Activated T-helper 1 cell treated with Interleukin-2 at 50 U/mL for 16 hours (primary cell): ENCODE measurements at places on chromosomes 4 and X.

GRCh38 chr4:138452826-138453225 lies 210.7 kb upstream of the SLC7A11 start:
- DNase-seq: no peak

DNA sequence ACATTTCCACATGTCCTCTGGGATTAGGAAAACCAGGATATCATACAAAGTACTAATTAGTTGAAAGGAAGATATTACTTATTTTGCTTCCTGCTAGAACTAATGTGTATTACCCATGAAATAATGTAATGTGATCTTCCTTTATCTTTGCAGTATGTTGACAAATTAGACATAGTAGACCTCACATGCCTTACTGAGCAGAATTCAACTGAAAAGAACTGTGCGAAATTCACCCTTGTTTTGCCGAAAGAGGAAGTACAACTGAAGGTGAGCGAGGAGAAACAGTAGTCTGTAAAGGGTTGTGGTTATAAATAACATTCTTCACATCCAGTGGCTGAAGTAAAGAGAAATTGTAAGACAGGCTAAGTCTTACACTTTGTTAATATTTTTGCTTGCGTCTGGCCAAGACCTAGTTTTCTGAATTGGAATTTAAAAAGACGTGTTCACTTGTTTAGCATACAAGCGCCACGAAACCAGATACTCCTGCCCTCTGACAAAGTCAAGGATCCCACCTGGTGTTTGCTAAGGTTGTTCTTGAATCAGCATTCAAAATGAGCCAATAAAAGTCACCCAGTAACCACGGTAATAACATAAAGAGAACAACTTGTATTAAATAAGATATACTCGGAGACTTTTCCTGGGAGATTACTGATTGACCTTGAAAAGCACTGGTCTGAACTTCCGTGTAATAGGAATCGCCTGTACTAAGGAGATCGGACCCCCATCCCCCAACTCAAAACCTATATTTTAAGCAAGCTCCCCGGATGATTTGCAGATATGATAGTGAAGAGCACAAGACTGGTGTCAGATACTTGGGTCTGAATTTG lies 16.9 kb downstream of the STAP1 start:
- DNase-seq: no peak

DNA sequence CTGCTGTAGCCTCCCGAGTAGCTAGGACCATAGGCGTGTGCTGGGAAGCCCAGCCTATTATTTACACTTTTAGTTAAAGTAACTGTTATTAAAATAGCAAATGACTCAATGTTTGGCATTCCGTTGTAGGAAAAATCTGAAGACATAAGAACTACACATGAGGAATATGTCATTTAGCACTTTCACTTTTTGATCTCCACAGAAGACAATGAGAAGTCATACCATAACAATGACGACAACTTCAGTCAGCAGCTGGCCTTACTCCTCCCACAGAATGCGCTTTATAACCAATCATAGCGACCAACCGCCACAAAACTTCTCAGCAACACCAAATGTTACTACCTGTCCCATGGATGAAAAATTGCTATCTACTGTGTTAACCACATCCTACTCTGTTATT lies 6.7 kb downstream of the GPR34 start:
- DNase-seq: no peak

GRCh38 chrX:149830192-149830873 lies 48.6 kb downstream of the MAGEA9 start:
- DNase-seq: no peak

DNA sequence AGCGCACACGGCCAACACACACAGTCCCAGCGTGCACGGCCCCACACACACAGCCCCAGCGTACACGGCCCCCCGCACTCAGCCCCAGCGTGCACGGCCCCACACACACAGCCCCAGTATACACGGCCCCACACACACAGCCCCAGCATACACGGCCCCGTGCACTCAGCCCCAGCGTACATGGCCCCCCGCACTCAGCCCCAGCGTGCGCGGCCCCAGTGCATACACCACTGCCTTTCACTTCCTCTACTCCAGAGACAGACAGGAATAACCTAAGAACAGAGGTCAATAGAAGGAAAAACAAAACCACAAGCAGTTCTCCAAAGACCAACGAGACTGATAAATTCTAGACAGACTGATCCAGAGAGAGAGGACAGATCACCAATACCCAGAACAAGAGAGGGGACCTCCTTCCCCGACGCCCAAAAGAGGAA lies 17.1 kb downstream of the GAK start:
- DNase-seq: no peak

GRCh38 chr4:162952232-162952631 lies 214.5 kb downstream of the NAF1 start:
- DNase-seq: no peak

DNA sequence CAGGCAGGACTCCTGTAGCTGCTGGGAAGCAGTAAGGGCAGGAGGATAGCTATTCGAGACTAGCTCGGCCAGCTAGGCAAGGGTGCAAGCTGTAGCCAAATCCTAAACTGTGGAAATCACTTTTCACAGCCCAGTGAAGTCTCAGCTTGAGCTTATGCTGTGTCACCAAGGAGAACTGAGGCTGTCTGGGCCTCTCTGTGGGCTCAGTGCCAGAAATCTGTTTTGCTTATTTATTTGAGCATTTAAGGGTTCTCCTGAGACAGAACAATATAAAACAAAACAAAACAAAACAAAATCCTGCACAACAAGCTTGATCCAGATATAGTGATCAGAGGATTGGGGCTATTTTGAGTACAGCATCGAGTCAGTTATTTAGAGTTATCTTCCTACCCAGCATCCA lies 97.5 kb downstream of the FANCB start:
- DNase-seq: no peak

DNA sequence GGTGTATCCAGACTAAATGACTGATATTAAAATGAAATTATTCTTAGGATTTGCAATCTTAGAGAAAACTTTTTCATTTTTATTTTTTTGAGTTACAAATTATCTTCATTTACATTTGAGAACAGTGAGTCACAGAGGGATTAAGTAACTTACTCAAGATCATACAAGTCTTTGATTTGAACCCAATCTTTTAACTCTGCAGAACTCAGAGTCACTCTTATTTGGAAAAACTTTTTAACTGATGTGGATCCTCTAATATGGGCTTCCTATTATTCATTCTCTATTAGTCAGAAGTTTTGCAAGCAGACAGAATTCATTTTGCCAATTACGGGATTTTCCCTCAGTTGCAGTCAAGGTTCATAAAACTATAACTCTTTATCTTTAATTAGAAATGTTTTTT lies 20.1 kb downstream of the HPRT1 start:
- no peak for DNase-seq

DNA sequence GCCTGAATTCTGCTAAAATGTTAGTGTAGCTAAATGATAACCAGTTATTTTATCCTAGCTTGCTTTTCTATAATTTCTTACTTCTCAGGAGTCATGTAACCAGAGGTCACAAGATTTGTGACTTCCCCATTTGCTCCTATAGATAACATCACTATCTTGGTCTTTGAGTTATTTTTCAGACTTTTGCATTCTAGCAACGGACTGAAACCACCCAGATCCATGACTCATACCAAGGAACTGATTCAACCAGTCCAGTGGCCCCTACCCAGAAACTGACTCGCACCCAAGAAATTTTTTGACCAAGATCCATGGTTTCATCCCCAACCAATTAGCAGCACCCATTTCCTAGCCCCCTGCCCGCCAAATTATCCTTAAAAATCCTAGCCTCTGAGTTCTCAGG lies 50.0 kb downstream of the IQCM start:
- DNase-seq: no peak

- DNase-seq: no peak
These were observed 5.4 kb upstream of the RS1 start for GRCh38 chrX:18677161-18677869.

- no peak for DNase-seq
These were observed 25.0 kb upstream of the UBA6 start for GRCh38 chr4:67725981-67726380.

DNA sequence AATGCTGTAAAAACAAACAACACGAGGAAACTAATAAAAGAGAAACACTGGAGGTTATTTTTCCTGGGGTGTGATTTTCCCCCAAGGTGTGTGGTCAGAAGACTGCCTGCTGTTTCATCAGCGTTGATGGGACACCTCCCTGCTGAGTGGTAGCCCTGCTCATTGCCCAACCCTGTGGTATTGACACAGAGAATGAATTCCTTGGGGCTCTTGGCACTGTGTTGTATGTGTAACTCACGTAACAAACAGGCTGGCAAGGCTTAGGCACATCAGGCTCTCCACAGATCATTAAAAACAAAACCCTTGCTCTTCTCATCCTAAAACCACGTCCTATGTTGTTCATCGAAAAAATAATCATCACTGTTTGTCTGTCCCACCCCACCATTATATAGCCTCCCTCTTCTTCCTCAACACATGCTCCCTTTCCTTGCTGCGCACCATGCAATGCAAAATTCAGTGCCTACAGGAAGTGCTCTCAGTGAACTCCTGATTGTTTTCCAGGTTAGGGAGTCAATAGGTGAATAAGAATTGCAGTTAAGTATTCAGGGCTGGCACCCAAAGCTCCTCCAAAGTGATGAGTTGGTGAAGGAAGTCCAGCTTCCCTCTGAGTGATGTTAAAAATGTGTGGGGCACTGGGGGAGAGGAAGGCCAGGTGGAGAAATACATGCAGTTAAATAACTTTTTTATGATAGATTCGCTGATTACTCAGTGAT lies 11.4 kb upstream of the PUDP start:
- no peak for DNase-seq

GRCh38 chrX:67546496-67547423 lies 2.9 kb downstream of the AR start:
- no peak for DNase-seq

- DNase-seq: no peak
These were observed 5.6 kb upstream of the PCDH7 start for GRCh38 chr4:30714408-30715031.

DNA sequence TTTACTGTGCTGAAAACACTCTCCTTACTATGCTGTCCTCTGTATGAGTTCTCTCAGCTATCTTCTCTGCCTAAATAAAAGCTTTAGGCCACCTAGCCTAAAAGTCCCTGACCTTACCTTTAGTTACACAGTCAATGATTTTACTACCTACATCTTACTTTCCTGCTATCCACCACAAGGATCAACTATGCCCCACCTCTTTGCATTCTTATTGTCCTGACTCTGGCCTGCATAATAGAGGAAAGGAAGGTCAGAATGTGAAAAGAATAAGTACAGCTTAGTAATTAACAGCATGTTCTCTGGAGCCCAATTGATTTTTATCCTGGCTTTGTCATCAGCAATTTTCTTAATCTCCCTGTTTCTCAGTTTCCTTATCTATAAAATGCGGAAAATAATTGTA lies 1257.8 kb downstream of the RPA4 start:
- DNase-seq: no peak

DNA sequence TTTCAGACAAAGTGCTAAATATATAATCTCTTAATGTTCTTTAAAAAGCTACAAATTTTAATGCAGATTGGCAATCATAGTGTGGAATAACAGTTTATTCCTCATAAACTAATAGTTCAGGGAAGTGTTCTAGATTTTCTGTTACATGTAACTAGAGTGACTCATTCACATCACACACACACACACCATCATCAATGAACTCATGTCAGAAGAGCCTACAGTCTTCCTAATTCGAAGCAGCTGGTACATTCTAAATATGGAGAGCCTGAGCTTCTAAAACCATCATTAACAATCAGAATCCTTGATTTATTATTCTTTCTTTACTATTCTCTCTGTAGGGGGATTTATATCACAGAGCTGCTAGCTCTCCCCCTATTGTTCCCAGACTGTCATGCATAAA lies 49.6 kb downstream of the DKK2 start:
- no peak for DNase-seq

GRCh38 chrX:107565931-107566603 lies 62.2 kb upstream of the PRPS1 start:
- no peak for DNase-seq

- no peak for DNase-seq
These were observed 52.6 kb downstream of the HPRT1 start for GRCh38 chrX:134512566-134512965.

DNA sequence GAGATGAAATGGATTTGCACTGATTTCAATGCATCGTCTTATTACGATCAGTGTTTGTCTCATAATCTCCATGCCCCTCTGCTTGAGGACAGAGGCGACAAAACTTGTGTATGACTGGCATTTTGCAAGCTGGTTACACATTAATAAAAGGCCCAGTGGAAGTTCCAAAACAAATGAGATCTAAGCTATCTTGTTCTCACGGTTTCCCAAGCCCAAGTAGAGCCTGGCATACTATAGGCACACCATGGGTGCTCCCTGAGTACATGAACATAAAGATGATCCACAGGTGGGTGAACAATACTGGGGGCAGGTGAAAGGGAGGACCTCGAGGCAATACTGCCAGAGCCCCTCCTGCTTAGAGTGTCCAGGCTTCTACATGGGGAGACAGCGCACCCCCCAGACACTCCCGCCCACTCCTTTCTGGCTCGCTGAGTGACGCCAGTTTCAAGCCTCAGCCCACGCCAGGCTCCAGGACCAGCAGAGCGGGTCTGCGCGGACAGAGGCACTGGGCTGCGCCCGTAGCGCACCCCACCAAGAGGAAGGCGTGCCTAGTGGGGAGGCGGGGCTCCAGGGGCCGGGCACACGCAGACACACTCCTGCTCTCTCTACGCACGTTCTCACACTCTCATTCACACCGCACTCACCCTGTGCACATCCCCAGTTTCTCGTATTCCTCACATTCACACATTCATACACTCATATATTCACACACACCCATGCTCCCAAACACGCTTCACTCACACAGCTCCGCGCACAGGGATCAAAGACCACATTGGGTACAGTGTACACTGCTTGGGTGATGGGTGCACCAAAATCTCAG lies 8.9 kb upstream of the GSX2 start:
- no peak for DNase-seq

- peak; percentile 81 for DNase-seq
These were observed at the start of gene ATP6AP1 for GRCh38 chrX:154428176-154429171. TSS of gene ATP6AP1 (plus strand) at chrX:154428677. CDS start at chrX:154428693, 16 bp downstream.

GRCh38 chrX:65536291-65536690 lies 1.7 kb upstream of the LAS1L start:
- no peak for DNase-seq

DNA sequence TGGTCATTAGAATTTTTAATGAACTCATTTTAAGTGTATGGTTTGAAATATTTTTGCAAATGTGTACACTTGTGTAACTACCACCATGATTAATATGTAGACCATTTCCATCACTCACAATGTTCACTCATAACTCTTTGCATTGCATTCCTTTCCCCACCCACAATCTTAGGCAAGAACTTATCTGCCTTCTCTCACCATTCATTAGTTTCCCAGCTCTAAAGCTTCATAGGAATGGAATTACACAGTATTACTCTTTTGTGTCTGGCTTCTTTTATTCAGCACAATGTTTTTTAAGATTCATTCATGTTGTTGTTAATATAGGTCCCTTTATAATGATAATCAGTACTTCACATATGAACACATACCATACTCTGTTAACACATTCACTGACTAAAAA lies 106.1 kb downstream of the ARAP2 start:
- no peak for DNase-seq

DNA sequence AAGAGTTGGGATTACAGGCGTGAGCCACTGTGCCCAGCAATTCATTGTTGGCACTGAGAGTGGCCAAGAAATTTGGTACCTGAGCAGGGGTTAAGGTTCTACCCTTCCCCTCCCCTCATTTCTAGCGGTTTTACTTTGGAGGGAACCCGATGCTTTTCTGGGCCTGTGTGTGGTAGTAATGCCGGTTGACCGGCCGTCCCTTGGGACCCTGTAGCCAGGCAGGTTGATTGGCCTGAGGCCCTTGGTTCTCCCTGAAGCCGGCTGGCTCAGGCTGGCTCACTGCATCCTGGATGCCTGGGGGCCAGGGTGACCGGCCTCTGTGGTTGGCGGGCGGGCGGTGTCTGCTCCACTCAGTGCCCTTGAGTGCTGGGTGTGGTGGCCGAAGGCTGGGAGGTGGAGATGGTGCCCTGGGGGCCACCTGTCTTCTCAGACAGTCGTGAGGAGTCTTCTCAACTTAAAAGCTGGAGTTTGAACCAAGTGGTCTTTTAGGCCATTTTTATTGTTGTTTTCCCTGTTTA lies 45.6 kb downstream of the RGS12 start:
- no peak for DNase-seq
